ENCODE measurements at places on chromosomes 7 and 10. TPM values are rescaled to one million over a fixed set of nuclear protein-coding genes. Genes with fewer than 3 reads are reported as not detected.

CYP3A7 gene
- not detected for polyA plus RNA-seq

ZFYVE27 gene
- polyA plus RNA-seq, result 135 TPM

FFAR4 gene
- not detected for polyA plus RNA-seq

DNAJC2 gene
- polyA plus RNA-seq, result 29.7 TPM

SPDYE9 gene
- polyA plus RNA-seq, result 0.48 TPM

PLAU gene
- polyA plus RNA-seq, result 1.1 TPM
